ENCODE measurements at places on chromosomes 7 and 10.

DNA sequence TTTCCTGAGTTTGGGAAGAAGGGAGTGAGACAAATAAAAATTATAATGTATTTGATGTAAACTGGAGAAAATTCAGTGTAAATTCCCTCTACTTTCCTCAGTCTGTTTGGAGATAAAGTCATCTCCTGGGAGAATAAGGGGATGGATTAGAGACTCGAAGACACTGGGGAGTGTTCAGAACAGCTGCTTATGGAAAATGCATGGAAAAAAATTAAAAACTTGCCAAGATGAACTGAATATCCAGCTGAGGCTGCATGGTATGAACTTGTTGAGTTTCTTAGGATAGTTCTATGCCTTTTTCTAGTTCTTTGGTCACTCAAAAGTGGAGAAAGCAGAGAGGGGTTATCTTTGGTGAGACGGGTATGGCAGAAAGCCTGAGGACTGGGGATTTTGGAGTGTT is 210.5 kb downstream of the BICC1 start:
- no peak for DNase-seq

GRCh38 chr10:52261362-52261761 is 52.7 kb upstream of the DKK1 start:
- DNase-seq = no peak

DNA sequence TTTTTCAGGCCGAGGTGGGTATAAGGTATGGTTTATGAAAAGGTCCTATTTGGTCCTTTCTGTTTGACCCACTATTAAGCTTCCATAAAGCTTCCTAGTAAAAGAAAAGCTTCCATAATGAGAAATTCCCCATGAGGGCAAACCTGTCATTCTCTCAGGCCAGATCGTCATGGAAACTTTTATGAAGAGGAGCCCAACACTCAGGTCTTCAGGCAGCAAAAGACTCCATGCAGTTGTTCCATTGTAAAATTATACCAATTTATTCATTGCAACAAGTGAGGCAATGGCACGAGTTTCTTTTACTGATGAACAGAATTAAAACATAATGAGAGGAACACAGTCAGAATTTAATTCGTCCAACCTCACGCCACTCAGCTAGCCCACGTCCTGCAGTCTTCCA is 188.6 kb downstream of the MTERF1 start:
- no peak for DNase-seq

- DNase-seq = no peak
Measured at GRCh38 chr7:92723943-92724342, 112.4 kb downstream of the CDK6 start.

Data from islet precursor cell (in vitro differentiated cells).